ENCODE measurements at places on chromosomes 1 and 21.
A peak's percentile ranks its signal among the peaks of the same experiment; 100 is the strongest.

- DNase-seq: no peak
Observed at GRCh38 chr1:96971849-96972602, 250.4 kb downstream of the PTBP2 start.

DNA sequence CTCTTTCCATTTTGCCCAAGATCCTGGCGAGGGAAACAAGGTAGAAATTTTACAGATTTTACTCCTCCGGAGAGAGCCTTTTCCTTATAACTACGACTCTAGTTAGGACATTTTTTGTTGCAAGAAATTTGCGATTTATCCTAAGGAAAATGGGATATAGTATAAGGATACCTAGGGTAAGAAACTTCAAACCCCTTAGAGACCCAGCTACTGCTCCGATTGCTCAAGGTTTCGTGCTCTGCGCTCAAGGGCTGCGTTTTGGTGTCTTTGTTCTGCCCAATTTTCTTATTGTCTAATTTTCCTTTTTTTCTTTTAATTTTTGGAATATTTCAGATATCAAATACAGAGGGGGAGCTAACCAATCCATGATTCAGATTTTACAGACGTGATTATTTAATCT, 1.5 kb downstream of the TTC3 start:
- no peak for DNase-seq

DNA sequence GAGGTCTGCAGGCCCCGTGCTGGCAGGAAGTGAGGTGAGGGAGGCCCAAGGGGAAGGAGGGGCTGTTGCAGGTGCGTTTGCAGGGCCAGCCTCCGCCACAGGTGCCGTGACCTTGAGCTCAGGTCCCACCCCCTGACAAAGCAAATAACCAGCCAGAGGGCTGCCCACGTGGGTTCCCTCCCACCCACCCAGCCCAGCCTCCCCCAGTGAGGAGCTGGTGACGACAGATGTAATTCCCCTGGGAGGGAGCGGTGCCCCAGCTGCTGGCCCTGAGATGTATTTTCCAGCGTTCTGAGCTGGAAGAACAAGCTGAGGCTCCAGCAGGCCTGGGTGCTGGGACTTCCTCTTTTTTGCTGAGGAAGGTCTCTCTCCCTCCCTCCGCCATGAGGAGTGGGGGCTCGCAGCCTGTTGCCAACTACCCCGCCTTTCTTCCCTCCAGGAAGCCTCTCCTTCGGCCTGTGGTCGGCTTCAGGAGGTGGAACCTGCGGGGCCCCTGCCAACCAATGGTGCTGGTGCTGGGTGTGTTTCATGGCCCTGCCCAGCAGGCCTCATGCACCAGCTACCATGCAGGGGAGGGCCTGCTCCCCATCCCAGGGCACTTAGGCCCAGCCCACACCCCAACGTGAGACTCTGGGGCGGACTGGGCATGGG, 153.2 kb downstream of the PRDM16 start:
- DNase-seq: no peak

DNA sequence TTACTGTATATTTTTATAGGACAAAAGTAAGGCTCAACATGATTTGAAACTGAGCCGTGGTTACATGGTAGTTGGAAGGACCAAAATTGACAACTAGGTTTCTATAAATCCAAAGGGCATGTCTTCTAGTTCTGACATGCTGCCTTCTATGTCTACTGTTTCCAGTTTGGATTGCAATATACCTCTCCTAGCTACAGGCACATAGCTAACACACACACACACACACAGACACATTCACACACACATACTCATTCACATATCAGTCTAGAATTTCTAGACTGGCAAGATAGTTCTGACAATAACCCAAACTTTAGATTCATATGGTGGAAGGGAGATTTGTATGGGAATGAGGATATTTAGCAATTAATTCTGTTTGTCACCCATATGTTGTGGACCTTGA, 544.8 kb upstream of the CAMK1G start:
- DNase-seq: no peak

DNA sequence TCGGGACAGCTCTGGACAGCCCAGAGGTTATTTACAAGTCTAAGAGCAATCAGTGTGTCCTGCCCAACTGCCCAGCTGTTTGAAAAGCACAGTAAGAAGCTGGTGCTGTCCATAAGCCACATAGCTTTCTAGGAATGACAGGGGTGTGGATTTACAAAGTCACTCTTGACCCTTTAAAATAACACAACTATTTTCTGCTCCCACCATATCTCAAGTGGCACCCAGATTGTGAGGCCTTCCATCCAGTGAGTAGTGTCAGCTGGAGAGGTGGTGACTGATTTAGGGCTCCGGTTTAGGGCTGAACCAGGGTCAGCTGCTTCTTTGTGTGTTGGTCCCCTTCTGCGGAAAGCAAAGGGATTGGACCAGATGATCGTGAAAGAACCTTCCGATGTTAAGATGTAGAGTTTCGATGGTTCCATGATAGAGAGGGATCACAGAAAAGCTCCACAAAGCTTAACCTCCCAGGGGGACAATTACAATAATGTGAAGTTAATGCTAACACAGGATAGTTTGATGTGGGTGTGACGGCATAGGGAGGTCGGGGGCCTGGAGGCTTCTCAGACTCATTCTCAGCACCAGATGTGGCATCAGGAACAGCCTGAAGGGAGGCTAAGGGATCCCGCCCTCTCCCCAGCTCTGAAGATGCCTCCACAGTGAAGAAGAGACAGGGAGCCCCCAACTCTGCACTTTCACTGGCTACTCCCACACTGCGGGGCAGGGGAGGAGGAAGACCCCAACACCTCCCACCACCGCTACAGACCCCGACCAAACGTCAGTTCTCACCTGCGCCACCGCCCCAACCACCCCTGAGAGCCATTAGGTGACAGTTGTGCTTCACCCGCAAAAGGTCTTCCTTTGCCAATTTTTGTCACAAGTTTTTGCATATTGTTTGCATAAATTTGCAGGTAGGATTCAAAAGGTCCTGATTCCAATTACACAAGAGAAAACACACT, 40.6 kb downstream of the LRRC3 start:
- DNase-seq: no peak

GRCh38 chr1:86714159-86714558, 9.8 kb downstream of the SH3GLB1 start:
- no peak for DNase-seq

DNA sequence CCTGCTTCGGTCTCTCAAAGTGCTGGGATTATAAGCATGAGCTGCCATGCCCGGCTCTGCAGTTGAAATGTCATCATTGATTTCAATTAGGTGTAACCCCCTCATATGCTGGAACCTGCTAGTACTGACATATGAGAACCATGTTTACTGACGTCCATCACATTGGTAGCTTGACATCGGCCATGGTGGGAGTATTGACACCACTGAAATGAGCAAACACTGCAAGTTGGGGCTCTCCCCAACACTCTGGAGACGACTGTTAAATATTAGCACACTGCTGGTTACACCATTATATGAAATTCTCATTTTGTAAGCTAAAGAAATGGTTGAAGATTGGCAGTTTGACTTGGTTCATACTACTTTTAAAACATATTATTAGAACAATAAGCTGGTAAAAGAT, 63.7 kb downstream of the CNST start:
- no peak for DNase-seq

DNA sequence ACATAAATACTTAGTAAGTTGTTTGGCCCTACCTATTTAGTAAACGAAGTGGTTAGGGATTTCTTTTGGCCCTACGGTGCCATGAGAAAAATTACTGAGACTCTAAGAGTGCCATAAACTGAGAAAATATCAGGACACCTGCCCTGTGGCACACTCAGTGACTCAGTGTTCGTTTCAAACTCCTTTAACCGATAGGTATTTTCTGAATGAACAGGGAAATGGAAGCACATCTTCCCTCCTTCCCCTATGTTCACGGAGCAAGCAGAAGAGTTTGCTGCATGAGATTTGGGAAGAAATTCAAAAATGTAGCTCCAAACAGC, 134.2 kb downstream of the KAZN start:
- no peak for DNase-seq

DNA sequence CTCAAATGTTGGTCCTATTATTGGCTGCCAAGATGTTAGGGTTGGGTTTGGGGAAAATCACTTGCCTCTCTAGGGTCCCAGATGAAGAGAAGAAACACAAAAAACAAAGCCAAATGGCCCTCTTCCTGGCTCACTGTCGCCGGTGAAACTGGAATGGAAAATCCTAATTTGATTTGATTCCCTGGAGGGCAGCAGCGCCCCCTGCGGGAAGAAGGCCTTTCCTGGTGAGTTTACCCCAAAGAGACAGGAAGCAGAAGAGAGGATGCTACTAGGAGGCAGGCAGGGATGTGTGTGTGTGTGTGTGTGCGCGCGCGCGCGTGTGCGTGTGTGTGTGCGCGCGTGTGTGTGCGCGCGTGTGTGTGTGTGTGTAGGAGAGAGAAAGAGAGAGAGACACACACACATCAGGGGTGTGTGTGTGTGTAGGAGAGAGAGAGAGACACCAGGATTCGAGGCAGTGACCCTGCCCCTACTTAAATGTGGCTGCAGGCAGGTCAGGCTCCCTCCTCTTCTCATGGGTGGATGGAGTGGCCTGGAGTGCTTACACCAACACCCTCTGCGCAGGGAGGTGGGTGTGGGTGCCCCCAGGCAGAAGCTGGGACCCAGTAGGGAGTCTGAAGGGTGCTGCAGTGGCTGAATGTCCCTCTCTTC, 3.1 kb upstream of the SELENON start:
- no peak for DNase-seq

- DNase-seq: peak; percentile 52
Observed at GRCh38 chr1:154404984-154405746, at the start of gene IL6R. Gene IL6R (plus strand): TSS chr1:154405343. CDS start chr1:154405630, 287 bp downstream.

DNA sequence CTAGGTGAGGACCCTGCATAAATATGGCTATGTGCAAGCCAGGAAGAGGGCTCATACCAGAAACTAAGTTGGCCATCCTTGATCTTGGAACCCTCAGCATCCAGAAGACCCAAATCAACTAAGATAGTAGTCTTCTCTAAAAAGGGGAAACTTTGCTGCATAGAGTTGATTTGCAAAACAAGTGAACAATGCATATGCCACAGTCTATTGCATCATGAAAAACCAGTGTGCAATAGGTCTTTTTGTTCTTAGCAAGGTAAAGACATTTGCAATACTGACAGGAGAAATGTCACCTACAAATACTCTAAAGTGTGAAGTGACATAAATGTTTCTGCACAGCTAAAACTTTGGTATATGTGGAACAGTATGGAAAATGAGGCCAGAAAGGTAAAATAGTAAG, 2.0 kb upstream of the IFI16 start:
- no peak for DNase-seq

GRCh38 chr1:26045722-26046245, at the start of gene SLC30A2:
Gene SLC30A2 (minus strand): TSS chr1:26046118. CDS start chr1:26045896, 222 bp downstream.
- no peak for DNase-seq

DNA sequence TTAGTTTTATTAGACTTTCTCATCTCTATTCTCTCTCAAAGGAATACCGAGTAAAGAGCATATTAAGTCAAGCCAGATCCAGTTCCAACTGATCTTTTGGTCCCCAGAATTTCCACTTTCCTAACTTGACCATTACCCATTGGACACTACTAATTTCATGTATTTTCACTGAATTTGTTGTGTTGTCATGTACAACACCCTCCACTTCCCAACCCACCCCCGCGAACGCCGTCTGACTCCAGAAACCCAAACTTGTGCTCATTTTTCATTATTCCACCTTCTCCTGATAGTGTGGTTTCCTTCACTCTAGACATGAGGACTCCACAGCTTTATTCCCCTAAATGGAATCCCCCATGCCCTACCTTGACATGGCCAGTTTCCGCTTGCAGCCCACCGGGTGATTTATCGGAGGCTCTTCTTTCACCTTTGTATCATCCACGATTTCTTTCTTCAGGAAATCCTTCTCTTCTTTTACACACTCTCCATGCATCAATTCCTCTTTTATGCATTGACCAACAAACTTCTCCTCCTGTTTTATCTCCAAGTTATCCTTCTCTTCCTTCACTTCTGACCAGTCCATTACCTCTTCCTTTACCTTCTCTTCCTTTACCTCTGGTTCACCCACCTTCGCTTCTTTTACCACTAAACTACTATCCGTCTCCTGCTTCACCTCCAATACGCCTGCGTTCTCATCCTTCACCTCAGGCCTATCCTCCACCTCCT, 805 bp downstream of the ZNHIT6 start:
- DNase-seq: no peak

- DNase-seq: no peak
Observed at GRCh38 chr1:20100632-20101355, 18.5 kb downstream of the PLA2G2D start.

DNA sequence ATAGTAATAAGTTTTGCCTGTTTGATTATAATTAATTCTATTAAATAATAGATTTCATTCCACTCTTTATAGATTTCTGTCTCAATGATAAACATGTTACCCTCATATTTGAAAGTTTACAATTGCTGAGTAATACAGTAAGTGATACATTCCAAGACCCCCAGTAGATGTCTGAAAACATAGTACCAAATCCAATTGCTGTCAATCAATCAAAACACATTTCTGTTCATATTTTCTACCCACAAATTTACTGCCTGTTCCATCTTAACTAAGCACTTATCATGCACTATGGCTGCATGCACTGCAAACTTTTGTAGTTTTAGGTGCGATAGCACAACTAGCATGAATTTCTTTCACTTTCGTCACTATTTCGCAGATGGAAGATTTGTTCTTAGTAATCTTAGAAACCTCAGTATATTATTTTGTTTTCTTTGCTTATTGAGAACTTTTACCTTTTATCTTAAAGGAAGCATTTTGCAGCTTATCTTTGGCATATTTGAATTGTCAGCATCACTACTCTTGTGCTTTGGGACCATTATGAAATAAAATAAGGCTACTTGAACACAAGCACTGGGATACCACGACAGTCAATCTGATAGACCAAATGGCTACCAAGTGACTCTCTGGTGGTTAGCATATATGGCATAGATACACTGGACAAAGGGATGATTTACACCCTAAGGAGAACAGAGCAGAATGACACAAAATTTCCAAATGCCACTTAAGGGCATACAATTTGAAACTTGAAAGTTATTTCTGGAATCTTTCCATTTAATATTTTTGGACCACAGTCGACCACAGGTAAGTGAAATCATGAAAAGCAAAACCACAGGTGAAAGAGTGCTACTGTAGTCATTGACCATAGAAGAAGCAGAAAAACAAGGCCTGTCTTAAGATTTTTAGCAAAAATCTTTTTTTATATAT, 67.6 kb downstream of the RGS13 start:
- no peak for DNase-seq

DNA sequence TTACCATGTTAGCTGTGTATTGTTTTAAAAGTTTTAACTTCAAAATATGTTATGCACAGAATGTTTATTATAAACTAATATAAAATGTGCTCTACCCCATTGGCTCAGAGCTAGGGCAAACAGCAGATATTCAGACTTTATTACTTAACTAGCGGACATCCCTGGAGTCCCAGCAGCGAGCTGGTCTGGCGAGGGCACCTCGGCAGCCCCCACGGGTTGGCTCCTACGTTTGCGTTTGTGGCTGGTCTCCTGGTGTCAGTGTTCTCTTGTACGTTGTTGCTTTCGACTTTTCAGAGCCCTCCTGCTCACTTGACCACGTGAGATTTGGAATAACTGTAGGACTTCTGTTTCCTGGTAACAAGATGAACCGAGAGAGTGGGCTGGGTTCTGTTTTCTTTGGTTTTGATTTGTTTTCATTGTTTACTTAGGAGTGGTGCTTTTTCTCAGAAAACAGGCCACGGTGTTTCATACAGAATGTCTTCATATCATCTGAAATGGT, 44.5 kb downstream of the CBS start:
- DNase-seq: no peak
